ENCODE measurements at places on chromosomes 7 and 10.

DNA sequence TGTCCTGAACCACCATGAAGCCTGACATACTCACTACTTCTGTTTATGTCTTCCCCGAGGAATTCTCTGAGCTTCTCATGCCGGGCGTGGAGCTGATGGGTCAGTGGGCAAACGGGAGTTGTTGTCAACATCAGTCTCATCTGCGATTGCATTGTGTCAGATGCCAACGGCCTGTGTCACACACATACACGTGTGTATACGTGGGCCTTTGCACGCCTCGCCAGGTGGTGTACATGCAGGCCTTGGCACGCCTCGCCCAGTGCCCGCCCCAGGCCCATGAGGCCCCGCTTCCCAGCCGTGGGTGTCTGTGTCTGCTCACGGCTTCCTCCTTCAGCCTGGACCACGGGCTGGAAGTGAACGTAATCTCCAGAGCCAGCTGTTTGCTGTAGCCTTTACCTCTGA, 7.5 kb upstream of the CSGALNACT2 start:
- no peak for DNase-seq

- DNase-seq = no peak
These were observed 48.1 kb downstream of the INSYN2A start for GRCh38 chr10:127148066-127148932.

DNA sequence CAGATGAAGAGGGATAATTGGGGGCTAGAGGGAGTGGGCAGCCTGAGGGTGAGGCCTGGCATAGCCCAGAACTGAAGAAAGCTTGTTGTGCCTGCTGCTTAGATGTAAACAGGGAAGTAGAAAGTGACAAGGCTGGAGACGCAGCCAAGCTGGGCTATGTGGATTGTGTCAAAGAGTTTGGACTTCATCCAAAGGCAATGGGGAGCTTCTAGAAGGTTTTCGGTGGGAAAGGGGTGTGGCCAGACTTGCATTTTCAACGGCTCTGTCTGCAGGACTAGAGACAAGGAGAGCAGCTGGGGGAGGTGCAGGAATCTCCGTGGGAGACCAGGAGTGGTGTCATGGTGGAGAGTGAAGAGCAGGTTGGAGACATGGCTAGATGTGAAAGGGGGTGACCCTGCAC, 48.8 kb downstream of the GOLGA7B start:
- DNase-seq = no peak

DNA sequence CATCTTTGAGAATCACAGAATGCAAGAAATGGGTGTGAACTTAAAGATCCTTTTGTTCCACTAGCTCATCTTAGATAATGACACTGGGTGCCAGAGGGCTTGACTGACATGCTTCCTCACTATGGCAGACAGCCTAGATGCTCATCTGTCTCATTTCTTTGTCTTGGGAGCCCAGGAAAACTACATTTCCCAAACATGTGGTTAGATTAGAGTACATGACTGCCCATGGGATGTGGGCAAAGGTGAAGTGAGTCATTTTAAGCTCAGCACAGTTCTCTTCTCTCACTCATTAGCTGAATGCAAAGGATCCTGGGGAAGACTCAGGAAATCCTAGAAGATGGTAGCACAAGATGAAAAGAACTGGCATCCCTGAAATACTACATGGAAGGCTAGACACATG, 32.5 kb upstream of the TBX20 start:
- no peak for DNase-seq

- DNase-seq = no peak
These were observed 11.2 kb downstream of the CACNB2 start for GRCh38 chr10:18151356-18151890.

Measured in CD4-positive, alpha-beta T cell (primary cell).